ENCODE measurements at places on chromosomes 7 and 10.

- no peak for DNase-seq
Observed at GRCh38 chr7:100141555-100141949, 7.2 kb upstream of the LAMTOR4 start.

DNA sequence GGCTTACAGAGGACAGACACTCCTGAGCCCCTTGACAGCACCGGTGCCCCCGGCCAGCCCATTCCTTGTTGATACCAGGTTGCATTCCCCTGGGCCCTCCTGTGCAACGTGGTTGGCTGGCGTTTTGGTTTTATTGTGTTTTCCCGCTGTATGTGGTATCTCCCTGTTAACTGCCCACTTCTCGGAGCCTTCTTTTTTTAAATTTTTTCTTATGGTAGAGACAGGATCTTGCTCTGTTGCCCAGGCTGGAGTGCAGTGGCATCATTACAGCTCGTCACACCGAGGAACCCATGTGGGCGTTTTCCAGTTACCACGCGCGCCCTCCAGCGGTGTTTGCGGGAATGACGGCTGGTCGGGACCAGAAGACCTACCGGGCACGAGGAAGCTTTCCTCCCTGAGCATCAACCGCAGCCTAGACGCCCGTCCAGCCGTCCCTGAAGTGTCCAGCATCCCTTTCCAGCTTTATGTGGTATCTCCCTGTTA, 16.9 kb upstream of the ZFAND2A start:
- DNase-seq = peak; percentile 83

DNA sequence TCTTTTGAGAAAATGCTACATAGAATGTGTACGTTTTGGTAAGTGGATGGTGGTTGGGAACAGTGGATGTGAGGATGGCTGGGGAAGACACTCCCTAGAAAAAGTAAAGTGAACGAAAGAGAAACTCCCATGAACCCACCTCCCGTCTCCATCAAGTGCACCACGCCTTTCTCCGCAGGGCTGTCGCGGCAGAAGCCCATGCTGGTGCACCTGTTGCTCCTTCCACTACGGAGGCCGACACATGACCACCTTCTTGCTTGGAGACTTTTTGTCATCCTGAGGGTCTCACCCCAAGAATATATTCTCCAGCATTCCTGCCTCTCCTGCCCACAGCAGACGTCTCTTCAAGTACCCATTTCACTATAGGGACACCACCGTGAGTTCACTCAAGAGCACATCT, 630.4 kb upstream of the PFKP start:
- no peak for DNase-seq

DNA sequence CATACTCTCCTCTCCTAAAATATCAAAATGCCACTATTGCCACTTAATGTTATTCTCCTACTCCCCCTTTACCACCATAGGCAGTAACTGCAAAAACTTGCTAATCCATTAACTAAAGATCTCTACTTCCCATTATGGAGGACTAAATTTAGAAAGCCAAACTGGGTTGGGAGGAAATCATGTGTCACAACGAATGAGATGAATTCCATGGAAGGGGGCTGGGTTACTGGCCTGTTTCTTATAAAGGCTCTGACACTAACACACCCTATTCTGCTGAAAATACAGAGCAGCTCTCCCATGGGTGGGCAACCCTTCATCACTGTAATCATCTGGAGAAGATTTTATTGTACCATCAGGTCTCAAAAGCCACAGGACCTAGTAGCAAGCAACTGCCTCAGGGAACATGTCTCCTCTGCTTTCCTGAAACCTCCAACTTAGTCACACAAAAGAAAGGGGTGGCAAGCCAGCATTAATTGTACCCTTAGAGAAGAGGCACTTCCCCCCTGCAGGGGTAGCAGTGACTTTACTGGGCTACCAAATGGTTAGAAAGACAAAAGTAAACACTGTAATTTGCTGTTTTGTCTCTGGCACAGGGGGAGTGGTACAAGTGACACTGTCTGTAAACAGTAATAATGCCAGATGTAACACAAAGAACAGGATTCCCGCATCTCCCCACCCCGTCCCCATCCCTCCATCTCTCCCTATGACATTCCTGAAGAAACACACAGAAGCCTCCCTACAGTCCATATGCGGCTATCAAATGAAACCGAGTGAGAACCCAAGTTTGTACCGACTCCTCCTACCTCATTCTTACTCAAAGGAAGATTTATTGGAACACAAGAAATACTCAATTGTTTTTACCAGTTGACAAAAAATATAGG, 81.6 kb downstream of the ARMH3 start:
- DNase-seq = no peak

Data from OCI-LY7 (cell line).